ENCODE measurements at places on chromosomes 16 and 17.

- no peak for DNase-seq
These were observed 6.5 kb upstream of the CACNA1H start for GRCh38 chr16:1146409-1146808.

- no peak for DNase-seq
These were observed 2.1 kb downstream of the MED13 start for GRCh38 chr17:62062944-62063343.

GRCh38 chr16:57628008-57628781 lies at the start of gene ADGRG1:
Gene ADGRG1 (plus strand): TSS chr16:57628630. CDS start chr16:57650288, 21,658 bp downstream.
- DNase-seq: no peak

- DNase-seq: no peak
These were observed 57.0 kb upstream of the DNAH17 start for GRCh38 chr17:78634154-78634553.

- no peak for DNase-seq
These were observed 428 bp downstream of the TUFM start for GRCh38 chr16:28845761-28846079.

- DNase-seq: no peak
These were observed 13.6 kb downstream of the MAP3K3 start for GRCh38 chr17:63635787-63636186.
